ENCODE measurements at places on chromosomes 12 and 14.

DNA sequence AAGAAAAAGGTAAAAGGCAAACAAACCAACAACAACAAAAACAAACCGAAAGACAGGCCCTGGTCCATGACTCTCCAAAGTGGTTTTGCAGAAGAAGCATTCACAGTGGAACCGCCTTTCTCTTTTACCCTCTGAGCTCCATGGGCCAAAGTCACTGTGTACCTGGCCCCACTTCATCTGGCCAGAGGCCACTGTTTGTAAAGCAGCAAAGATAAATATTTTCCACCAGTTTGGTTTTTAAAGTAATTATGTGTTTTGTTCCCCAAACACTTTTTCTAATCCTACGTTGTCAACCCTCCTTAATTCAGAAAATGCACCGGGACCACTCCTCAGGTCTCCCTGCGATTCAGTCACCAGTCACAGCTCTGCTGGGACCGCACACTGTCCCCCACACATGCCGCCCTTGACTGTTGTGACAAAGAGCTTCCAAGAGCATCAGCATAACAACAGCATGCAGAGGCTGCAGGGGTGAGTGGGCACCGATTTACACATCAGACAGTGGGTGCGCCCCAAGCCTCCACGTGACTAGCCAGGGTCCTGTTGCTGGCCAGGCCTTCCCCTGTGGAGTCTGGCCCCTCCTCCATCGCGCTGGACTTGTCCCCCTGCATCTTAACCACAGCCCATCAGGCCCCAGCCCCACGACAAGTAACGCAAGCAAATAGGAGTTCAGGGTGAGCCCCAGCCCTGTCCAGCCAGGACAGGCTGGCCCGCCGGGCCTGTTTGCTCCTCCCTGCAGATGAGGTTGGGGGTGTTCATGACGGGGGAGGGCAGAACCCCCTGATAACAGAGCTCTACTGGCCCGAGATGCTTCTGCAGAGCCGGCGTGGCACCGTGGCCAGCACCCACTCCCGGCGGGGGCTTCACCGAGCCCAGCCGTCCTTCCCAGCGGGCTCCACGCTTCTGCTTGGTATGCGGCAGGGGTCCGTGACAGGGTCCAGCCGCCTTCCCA, 65.2 kb upstream of the DIO3 start:
- no peak for DNase-seq

DNA sequence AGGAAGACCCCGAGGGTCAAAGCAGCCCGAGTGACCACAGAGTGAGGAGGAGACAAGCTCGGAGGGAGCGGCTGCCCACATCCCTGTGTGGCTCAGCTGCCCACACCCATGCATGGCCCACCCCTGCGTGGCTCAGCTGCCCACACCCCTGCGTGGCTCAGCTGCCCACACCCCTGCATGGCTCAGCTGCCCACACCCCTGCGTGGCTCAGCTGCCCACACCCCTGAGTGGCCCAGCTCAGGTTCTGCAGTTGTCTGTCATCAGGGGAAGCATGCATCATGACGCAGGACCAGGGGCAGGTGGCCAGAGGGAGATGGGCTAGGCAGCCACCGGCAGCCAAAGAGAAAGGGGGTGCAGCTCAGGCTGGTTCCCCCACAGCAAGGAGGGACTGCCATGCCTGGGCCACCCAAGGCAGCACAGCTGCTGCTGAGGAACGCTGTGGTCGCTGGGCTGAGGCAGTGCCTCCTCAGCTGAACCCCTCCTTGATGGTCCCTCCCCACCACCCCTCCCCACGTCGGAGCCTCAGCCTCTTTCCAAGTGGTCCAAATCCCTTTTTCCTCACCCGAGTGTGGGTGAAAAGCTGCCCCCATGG, 33.3 kb upstream of the NUDT14 start:
- no peak for DNase-seq

- DNase-seq = no peak
These were observed 278.9 kb upstream of the CRY1 start for GRCh38 chr12:107372229-107372658.

DNA sequence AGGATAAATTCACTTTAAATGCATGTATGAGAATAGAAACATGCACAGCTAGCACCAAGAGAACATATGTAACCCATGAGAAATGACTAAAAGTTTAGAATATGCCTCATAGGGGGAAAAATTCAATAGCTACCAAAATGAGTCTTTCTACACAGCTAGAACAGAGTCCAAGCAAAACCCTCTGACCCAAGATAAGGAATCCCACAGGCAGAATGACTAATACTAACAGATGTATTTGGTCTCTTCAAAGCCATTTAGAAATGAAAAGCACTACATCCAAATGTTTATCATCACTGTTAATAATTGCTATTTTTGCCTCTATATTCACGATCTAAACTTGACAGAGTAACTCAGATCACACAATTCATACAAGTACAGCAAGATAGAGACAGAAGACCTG, 44.0 kb downstream of the KICS2 start:
- DNase-seq = peak; percentile 85

- no peak for DNase-seq
These were observed 6.7 kb downstream of the BCL7A start for GRCh38 chr12:122028165-122028904.

GRCh38 chr12:65585648-65586602, 238.4 kb upstream of the HMGA2 start:
- no peak for DNase-seq

- DNase-seq = no peak
These were observed 27.3 kb downstream of the AKAP3 start for GRCh38 chr12:4621511-4621910.

- no peak for DNase-seq
These were observed 21.9 kb downstream of the YBX3 start for GRCh38 chr12:10701131-10701681.

- DNase-seq = no peak
These were observed 624.9 kb upstream of the TBX3 start for GRCh38 chr12:115308918-115309317.

DNA sequence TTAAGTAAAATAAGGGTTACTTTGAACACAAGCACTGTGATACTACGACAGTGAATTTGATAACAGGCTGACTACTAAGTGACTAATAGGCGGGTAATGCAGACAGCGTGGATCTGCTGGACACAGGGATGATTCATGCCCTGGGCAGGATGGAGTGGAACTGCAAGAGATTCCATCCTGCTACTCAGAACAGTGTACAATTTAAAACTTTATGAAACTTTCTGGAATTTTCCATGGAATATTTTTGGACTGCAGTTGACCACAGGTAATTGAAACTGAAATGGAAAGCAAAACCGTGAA, 46.0 kb downstream of the YEATS4 start:
- peak; percentile 98 for DNase-seq

DNA sequence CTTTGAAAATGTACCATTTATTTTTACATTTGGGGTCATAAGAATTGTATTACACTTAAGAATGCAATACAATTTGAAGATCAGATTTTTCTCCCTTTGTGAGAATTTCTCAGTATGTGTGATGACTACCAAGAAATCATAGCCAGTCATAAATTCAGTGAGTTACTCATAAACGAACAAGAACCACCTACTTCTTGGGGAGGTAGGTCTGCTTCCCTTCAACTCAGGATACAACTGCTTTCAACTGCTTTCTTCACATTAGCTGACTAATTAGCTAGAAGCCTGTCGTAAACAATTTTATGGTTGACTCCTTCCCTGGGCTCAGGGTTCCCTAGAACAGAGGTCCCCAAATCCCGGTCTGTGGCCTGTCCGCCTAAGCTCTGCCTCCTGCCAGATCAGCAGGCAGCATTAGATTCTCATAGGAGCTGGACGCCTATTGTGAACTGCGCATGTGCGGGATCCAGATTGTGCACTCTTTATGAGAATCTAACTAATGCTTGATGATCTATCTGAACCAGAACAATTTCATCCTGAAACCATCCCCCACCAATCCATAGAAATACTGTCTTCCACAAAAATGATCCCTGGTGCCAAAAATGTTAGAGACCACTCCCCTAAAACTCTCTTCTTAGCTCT, 3.7 kb downstream of the ANG start:
- DNase-seq = no peak

DNA sequence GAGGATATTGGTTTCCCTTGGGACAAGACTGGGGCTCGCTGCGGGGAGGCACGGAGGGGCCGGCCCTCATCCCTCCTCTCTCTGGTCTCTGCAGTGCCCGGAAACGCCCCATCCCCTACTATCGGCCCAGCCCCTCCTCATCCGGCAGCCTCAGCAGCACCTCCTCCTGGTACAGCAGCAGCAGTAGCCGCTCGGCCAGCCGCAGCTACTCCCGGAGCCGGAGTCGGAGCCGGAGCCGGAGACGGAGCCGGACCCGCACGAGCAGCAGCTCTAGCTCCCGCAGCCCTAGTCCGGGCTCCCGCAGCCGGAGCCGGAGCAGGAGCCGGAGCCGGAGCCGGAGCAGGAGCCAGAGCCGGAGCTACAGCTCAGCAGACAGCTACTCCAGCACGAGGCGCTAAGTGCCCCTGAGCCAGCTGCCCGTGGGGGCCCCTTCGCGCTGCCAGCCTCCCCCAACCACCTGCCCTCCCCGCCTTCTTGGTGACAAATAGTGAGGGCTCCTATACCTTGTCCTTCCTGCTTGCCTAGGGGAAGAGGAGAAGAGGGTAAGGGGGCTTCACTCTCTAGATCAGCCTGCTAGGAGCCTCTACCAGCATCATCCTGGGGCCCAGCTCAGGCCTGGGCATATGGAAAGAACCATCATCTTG, 22.2 kb upstream of the HSPB8 start:
- DNase-seq = no peak

GRCh38 chr14:93263416-93263815, 56.4 kb downstream of the UBR7 start:
- DNase-seq = no peak

DNA sequence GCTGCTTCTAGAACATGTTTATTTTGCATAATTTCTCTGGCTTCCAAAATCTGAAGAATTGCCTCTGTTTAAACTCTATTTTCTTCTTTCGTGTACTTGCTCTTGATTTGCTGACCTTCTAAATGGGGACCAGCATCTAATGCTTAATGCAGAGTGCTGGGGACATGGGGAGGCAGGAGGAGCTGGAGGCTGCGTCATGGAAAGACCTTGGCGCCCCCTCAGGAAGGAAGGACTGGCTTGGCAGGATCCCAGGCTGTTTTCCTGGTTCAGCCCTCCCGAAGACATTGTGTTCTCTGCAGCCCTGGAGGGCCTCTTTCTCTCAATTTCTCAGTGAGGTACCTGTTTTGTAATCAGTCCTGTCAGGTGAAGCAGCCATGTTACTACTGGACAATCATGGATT, 5.5 kb downstream of the PRKCH start:
- DNase-seq = no peak

DNA sequence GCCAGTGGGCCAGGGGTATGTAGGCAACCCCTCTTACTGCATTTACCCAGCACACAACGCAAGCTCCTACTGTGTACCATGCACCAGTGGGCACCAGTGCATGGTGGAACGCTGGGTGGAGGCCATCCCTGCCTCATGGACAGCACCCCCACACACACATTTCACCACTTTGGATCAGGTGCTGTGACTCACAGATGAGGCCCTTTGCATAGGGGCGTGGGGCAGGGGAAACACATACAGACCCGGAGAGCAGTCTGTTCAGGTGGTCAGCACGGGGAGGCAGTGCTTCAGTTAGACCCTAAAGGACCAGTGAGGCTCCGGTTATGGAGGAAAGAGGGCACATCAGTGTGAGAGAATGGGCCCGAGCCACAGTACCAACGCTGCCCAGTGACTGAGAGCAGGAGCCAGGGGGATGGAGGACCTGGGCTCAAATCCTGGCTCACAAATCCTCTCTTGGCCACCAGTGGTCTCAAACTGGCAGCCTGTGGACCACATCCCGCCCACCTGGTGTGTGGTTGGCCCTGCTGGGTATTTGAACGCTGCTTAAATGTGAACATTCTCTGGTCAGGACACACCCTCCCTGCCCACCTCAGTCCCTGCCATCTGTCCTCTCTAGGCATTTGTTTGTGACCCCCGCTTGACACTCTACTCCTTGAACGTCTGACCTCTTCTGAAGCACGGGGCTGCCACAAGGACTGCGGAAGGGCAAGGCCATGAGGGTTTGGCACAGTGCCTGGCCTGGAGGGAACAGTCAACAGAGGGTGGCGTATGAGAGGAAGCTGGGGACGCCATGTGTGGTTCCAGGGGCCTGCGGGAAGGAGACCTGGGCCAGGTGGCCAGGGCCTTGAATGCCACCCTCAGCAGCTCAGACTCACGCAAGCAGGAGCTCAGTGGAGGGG, 46.7 kb downstream of the FAM222A start:
- DNase-seq = no peak

- no peak for DNase-seq
These were observed 98.2 kb downstream of the GLT1D1 start for GRCh38 chr12:128951448-128951847.

- no peak for DNase-seq
These were observed 28.2 kb upstream of the AMIGO2 start for GRCh38 chr12:47107926-47108325.

GRCh38 chr14:43464968-43465367, 1042.1 kb downstream of the FSCB start:
- DNase-seq = no peak

- no peak for DNase-seq
These were observed 95.4 kb downstream of the NKX2-1 start for GRCh38 chr14:36424478-36425102.

DNA sequence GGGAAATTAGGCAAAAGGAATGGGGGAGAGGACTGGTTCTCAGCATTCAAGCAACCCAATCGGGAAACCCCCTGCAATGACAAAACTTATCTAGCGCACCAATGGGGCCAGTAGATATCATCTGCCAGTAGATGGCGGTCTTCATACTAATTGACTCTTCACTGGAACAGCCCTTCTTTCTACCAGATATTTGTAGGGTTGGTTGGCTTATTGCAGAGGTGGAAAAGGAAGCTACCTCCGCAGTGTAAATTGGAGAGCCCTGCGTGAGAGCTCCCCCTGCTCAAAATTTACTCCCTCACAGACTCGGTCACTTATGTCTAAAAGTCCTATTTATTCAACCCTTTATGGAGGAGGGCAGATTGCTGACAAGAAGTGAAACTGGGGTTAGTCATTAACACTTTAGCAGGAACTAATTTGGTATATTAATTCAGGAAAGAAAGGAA, 166.1 kb upstream of the CCND2 start:
- no peak for DNase-seq

- no peak for DNase-seq
These were observed 6.3 kb downstream of the ZNF839 start for GRCh38 chr14:102325791-102326345.

GRCh38 chr12:114703060-114703493, 19.1 kb upstream of the TBX3 start:
- DNase-seq = no peak

- DNase-seq = no peak
These were observed 211.3 kb downstream of the ALG10 start for GRCh38 chr12:34233618-34234017.

DNA sequence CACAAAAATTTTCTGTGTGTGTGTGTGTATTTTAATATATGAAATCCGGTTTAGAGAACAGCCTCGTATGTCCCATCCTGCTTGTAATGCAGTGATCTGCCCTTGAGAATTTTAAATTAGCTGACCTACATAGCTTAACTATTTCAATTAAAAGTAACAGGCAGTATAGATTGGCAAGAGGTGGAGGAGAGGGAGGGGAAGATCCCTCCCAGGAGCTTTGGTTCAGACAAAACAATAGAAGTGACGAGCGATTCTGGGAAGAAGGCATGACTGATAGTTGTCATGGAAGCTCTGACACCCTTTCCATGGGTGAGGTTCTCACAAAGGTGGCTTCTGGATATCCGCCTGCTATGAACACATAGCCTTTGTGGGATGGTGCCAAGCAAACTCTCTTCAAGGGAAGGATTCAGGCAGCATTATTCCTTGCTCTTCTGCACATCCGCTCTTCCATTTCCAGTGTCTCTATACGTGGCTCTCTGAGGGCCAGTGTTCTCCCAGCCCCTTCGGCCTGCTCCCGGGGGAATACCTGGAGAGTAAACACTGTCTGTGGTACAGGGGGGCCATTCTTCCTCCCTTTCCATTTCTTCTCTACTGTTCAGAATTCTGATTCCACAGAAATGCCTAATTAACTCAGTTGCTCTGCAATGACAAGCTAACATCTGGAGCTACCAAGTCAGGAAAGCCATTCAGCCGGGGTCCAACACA, 182.0 kb downstream of the CACNA1C start:
- DNase-seq = no peak
